ENCODE measurements at places on chromosomes 6 and 20.

- DNase-seq = no peak
Observed at GRCh38 chr6:563863-564262, 93.0 kb downstream of the HUS1B start.

GRCh38 chr6:73513496-73513854, 7.4 kb downstream of the EEF1A1 start:
- DNase-seq = no peak

DNA sequence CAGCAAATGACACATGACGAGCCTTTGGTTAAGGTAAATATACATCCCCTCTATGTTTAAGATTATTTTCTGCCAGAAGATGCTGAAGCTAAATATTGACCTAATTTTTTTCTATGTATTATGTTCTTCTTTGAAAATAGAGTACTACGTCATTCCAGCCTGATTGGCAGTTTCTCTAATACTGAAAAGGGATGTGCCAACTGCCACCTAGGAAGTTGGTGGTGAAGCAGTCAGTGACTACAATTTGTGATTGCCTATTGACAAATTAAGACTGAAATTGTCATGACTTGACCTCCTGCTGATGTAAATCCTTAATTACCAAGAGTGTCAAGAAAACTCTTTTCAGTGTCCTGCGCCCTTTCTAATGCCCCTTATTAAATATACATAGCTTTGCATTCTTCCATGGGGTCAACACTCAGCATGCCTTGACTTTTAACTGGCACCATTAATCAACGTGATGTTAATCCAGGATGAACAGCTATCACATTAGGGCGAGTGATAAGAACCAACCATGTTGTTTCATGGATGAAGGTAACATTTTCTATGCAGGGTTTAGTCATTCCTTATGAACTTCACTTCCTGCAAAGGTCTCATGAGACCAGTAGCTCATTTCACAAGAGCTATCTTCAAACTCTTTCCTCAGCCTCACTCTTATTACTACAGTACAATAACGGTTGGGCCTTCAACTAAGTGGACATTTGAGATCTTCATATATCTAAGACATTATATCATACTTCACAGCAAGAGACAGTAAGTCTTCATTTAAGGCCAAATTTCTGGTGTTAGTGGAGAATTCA, 22.5 kb upstream of the SGK1 start:
- DNase-seq = peak; percentile 74

GRCh38 chr6:96816301-96816817, 20.9 kb downstream of the GPR63 start:
- peak; percentile 67 for DNase-seq

- no peak for DNase-seq
Observed at GRCh38 chr6:150075034-150075421, 6.1 kb upstream of the ULBP3 start.

Data from choroid plexus epithelial cell (primary cell).